Stimulated activated CD4-positive, alpha-beta T cell treated with anti-CD3 and anti-CD28 coated beads, TNF-alpha, amount 100 ng/mL, for 48 hours (primary cell): ENCODE measurements at places on chromosomes 12 and 14.

DNA sequence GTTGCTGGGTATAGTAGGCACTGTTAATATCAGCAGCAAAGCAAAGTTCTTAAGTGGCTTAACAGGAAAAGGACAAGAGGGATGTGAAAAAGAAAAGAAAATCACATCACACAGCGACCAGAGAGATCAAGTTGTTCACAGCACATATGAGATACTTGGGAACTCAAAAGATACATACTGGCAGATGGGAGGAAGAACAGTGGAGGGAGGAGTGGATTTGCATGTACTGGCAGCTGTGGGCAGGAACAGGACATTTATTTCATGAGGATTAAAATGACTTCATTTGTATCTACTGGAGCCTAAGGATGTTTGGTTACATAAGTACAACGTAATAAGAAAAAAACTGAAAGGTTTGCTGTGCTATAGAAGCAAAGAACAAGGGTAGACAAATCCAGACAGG lies 136.5 kb upstream of the IFNG-AS1 start:
- no peak for DNase-seq

GRCh38 chr14:69827560-69827959 lies 30.5 kb upstream of the SLC10A1 start:
- DNase-seq, result peak; percentile 8

DNA sequence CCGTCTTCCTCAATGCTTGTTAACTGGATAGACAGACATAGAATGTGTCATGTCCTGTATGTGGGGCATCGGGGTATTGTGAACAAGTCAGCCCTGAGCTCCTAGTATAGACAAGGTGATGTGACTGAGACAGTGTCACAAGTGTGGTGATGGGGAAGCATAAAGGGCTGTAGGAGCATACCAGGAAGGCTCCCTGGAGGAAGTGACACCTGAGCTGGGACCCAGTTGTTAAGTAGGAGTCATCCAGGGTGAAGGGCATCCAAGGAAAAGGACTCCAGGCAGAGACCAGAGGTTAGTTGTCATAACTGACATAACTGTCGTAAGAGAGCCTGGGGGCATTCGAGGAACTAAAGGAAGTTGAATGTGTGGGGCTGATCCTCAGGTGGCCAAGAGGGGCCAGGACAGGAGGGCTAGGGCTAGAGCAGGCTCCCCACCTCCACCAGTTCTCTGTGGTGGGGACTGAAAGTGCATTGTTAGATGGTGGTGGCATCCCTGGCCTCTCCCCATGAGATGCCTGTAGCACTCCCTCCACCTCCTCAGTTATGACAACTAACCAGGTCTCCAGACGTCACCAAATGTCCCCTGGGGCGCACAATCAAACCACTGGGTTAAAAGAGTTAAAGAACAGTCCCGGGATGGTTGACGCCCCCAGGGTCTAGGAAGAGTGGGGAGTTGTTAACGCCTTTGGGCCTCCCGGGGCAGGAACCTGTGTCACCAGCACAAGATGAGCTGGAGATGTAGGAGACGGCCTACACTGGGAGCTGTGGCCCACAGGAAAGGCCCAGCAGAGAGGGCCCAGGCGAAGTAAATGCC lies 2.4 kb downstream of the FICD start:
- DNase-seq, result no peak

- DNase-seq, result no peak
Observed at GRCh38 chr12:115648463-115648862, 629.0 kb downstream of the MED13L start.

- DNase-seq, result no peak
Observed at GRCh38 chr12:71536939-71537622, 97.5 kb downstream of the LGR5 start.

DNA sequence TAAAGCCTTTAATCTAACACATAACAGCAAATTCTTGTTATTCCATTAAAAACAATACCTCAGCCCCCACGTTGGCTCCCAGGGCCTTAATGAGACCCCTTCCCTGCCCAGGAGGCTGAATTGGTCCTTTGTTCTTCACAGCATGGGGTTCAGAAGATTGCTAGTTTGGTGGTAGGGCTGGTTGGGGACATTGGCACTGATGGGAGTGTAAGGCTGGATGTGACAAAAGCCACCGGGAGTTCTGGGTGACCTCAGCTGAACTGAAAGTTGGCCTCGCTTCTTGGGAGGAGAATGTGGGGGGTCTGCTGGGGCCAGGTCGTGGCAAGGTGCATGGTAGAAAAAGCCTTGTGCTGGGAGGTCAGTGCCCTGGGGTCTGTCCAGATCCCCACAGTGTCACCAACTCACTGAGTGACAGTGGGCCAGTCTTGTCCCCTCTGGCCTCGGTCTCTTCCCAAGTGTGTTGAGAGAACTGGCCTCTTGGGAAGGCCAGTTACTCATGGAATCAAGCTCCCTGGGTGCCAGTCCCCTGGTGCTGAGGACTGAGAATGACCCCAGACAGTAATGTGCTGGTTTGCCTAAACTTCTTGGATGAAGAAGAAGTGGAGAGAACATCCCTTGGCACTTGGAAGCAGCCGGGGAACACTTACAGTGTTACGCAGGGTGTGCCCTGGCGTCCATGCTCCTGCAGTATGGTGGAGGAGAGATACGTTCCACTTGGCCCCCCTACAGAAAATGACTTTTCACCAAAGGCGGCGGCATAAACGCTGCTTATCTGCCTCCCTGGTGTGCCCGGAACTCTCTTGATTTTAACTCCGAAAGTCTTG lies 283.7 kb upstream of the RTL1 start:
- no peak for DNase-seq

DNA sequence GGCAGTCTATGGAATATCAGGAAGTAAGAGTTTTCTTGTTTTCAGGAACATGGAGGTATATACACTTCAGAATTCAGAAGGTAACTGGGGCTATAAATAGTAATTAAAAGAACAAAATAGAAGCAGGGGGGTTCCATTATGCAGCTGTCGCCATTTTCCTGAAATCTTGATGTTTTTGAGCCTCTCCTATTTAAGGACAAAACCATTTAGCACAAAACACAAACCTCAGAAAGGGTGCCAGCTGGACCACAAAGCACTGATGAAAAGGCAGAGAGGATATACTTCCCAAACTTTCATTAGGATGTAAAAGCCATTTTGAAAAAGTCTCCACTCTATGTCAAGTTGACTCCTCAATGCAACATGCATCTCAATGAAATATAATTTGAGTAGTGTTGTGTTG lies 54.2 kb upstream of the OR5AU1 start:
- DNase-seq, result no peak

DNA sequence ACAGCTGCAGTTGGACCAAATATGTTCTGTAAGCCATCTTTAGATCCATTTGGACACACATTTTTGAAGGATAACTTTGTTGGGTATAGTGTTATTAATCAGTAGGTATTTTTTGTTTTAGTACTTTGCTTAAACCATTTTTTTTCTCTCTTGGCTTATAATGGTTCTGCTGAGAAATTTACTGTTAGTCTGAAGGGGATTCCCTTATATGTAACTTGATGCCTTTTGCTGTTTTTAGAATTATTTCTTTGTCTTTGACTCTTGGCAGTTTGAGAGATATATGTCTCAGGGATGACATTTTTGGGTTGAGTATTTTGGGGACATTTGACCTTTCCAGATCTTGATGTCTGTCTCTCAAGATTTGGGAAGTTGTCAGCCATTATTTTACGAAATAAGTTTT lies 169.8 kb downstream of the GPHN start:
- no peak for DNase-seq

DNA sequence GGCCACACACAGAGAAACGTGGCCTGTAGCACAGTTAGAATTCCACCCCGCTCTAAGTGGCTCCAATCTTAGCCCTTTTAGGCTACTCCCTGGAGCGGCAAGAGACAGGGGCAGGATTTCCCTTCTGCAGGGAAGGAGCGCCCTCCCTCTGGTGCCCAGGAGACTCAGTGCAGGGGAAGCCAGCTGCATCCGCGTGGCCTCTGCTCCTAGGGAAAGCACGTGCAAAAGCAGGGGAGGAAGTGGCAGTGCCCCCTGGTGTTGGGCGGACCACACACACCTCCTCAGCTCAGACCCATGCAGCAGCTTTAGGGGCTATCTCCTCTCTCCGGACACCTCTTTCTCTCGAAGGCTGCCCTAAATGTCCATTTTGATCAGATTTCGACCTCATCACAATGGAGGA lies 50.0 kb downstream of the SPRING1 start:
- peak; percentile 20 for DNase-seq

- DNase-seq, result no peak
Observed at GRCh38 chr12:109900752-109901580, 892 bp downstream of the TCHP start.

GRCh38 chr12:64673490-64674169 lies 63.3 kb downstream of the RASSF3 start:
- DNase-seq, result no peak

- no peak for DNase-seq
Observed at GRCh38 chr12:131783915-131784541, 44.2 kb upstream of the MMP17 start.

DNA sequence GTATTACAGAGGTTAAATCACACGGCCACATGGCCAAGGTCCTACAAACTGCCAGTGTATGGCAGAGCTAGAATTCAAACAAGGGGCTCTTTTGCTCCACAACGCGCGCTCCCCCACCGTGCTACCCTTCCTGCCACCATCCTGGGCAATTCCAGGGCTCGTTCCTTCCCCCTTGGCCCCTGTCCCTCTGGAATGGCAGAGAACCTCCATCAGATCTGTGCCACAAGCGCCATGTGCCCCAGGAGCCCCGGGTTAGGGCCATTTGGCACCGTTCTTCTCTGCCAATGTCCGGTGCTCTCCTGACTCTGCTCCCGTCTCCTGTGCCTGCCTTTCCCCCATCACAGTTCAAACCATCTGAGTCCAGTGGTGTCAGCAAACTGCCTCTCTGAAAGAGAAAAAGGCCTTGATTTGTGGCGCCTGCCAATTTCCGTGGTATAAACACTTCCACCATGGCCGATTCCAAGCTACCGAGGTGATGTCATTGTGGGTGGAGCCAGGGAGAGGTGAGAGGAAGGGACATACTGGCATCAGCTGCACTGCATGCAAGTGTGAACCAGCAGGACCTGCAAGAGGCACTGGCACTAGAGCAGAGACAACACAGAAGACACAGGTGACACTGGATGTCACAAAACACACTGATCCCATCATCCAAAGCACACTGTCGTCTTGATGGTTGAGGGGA lies 163.1 kb downstream of the CALM1 start:
- DNase-seq, result no peak

DNA sequence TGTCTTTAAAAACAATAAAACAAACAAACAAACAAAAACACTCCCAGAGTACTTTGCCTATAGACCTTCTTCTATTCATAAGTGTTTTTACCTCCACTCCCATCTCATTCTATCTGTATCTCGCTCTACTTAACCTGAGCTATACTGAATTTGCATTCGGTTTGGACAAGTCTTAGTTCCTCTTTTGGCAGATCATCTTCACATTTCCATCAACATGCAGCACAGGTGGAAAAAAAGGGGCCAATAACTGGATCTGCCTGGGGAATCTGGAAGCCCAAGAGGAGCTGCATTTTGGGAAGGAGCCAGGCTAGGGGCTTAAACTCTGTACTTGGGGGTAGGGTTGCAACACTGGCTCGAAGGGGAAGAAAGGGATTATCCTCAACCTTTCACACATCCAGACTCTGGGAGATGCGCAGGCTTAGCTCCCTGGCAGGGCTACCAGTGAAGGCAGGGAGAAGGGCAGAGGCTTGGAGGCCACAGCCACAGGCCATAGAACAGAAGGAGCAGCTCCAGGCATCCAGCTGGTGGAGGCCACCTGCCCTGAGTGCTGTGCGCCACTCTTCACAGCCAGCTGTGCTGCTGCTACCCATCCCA lies 4.1 kb downstream of the NINJ2 start:
- DNase-seq, result no peak
